ENCODE measurements at places on chromosomes 12 and 14.

- no peak for DNase-seq
Measured at GRCh38 chr12:49293056-49293956, 1.6 kb upstream of the PRPH start.

DNA sequence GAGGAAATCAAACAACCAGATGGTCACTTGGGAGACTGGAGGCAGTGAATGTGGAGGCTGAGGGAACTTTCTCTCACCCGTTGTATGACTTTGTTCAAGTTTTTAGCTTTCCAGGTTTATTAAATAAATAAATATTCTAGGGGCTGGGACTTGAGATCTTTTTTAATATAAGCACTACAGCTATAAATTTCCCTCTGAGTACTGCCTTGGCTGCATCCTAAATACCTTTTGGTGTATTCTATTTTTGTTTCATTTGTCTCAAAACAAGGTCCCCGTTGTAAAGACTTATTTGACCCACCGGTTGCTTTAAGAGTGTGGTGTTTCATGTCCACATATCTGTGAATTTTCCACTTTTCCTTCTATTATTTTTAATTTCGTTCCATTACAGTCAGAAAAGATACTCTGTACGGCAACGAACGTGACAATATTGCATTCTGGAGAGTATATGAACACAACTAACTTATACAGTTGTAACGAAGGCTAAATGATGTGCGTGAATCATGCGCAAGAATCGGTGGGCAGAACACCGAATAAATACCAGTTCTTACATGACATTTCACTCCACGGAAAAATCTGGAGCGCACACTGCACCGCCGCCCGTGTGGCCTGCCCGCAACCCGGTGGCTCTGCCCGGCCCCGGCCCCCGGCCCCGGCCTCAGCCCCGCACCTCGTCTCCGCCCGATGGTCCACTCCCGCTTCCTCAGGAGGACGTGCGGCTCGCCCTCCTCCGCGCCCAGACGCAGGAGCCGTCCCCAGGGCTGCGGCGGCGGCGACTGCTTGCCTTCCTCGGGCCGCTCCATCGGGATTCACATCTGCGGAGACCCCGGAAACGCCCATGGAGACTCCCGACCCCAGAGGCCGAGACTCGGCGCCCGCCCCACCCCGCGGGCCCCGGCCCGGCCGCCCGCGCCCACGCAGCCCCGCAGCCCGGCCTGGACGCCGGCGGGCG, 602 bp downstream of the CHFR start:
- peak; percentile 36 for DNase-seq

- no peak for DNase-seq
Measured at GRCh38 chr12:100897240-100897639, 102.7 kb downstream of the ANO4 start.

- no peak for DNase-seq
Measured at GRCh38 chr14:28746247-28746646, 20.3 kb upstream of the FOXG1 start.

- no peak for DNase-seq
Measured at GRCh38 chr12:27896419-27896990, 76.0 kb downstream of the PTHLH start.

DNA sequence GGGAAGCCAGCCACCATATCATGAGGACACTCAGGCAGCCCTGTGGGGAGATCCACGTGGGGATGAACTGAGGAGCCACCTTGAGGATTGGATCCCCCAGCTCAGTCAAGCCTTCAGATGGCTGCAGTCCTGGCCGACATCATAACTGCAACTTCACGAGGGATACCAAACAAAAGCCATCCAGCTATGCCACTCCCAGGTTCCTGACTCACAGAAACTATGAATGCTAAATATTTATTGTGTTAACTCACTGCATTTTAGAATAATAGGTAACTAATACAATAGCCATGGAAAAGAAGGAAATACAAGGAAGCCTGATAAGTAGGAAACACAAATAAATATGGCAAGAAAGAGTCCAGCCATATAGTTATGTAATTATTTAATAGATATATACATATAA, 42.1 kb upstream of the FAM222A start:
- no peak for DNase-seq

DNA sequence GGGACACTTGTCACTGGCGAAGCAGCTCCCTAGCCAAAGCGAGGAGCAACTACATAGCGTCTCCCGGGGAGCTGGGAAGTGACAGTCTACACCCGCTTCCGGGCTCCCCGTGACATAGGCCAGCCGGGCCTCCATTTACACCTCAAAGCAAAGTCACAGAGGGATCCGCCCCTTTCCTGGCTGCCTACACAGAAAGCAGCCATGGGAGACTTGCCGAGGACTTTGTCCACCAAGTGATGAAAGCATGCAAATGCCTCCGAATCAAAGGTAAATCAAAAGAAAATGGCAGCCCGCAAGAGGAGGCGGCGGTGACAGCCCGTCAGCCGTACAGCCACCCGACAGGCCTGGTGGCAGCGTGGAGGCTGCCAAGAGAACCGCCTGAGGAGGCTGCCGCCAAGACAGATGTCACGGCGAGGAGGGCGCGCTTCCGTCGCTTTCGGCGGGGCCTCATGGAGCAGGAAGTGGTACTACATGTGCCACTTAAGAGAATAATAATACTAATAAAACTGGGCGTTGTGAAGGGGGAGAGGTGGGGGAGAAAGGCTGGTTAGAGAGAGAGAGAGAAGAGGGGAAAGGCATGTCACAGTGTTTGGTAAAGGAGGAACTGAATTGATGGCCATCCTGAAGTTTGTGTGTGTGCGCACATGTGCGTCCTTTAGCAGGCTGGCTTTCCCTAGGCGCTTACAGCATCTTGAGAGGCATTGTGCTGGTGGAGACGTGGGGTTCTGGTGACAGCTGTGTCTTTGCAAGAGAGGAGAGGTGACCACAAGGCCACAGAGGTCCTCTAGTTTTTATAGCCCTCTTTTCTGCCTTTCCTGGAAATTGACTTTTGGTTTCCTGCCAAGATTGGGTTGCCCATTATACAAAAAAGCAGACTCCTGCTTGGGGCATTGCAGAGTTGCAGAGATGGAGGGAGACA, 661.7 kb downstream of the VRK1 start:
- DNase-seq: no peak

DNA sequence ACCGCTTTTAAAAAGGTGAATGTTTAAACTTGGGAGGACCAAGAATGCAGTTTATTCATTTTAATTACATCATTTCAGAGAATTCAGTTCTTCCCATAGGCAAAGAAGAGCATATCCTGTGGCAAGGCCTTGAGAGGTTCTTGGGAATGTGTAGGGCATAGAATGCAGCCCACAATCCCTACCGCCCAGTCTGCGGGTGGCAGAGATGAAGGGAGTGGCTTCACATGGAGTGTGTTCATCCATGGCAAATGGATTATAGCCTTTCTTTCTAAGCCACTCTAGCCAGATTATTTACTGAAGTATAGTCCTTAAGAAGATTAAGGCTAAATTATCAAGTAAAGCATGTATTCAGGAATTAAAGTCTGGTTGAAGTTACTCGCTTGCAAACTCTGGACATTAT, 97.4 kb downstream of the TSPAN8 start:
- no peak for DNase-seq

GRCh38 chr12:101859664-101860607, 17.4 kb upstream of the DRAM1 start:
- DNase-seq: no peak

DNA sequence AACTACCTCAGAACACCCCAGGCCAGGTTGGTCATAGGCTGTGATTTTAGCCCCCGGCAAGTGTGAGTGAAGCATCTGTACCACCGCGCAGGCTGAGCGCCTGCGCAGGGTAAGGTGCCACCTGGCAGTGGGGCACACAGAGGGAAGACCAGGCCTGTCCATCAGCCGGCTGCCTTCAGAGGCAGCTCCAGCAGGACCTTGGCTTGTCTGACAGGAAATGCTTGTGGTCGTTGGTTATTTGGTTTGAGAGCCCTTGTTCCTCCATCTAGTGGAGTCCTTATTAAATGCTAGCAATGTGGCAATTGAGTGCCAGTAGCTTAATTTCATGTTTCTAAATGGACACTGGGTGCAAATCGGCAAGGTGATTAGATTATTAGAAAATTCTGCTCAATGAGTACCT, 27.5 kb downstream of the SLC25A29 start:
- DNase-seq: no peak

GRCh38 chr12:4202487-4202886, 71.1 kb upstream of the CCND2 start:
- no peak for DNase-seq

GRCh38 chr14:104345621-104346462, 207.5 kb downstream of the KIF26A start:
- no peak for DNase-seq

GRCh38 chr14:71320734-71321573, 413.7 kb downstream of the PCNX1 start:
- DNase-seq: no peak

DNA sequence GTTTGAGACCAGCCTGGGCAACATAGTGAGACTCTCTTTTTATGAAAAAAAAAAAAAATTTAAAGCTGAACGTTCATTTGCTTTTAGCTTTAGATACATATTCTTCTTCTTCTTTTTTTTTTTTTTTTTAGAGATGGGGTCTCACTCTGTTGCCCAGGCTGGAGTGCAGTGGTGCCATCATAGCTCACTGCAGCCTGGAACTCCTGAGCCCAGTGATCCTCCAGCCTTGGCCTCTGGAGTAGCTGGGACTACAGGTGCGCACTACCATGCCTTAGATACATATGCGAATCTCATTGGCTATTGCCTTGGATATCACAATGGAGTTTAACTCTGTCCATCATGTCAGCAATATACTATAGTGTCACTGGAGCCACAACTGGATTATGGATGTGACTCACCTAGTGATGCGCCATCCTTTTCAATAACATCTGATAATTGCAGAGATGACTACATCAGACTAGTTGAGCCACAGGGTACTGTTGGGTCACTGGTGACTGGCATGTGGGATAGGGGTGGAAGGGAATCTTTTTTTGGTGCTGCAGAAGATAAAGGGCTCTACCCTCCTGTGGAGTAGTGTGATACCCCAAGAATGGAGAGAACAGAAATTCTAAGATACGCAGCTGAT, 2.7 kb upstream of the ADIPOR2 start:
- DNase-seq: no peak

DNA sequence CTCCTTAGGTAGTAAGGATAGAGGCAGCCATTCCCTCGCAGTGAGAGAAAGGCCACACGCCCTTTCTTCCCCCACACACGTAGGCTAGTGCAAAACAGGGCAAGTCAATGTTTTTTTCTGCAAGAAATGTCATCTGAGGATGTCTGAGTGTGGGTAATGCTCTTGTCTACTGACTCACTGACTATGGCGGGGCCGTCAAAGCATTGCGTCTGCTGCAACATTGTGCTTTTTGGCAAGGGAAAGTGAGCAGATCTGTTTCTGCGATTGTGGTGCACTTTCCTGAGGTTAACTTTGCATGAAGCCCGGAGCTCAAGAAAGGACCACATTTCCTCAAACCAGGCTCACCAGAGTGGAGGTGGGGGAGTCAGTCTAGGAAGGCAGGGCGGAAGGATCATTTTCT, 181.6 kb upstream of the GZMB start:
- DNase-seq: no peak

- DNase-seq: peak; percentile 82
Measured at GRCh38 chr12:56157201-56158028, 744 bp upstream of the MYL6 start.

DNA sequence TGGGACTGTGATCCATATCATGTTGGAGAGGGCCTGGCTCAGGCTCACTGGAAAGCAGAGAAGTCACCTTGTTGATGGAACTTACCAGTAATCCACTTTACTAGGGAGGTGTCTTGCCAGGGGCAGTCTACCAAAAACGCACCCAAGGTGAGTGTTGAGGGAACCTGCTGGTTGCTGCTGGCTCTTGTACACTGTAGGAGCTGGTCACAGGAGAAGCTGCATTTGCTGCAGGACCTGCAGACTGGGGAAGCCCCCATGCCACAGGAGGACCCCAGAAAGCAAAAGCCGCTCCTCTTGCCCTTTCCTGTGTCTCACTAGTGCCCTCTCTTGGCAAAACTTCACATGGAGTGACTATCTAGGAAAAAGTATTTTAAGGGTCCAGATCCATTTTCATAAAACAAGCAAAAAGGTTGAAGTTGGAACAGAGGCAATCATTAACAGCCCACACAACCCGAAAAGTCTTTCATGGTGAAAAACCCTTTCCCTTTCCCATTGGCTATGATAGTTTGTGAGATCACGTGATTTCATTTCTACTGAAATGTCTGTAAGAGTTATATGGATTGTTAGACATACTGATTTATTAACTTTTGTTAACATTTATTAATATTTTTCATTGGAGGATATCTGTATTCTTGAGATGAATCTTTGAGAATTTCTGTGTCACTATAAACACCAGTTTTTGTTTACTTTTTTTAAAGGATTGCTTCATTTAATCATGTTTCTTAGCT, 59.2 kb downstream of the RASSF8 start:
- DNase-seq: peak; percentile 47

DNA sequence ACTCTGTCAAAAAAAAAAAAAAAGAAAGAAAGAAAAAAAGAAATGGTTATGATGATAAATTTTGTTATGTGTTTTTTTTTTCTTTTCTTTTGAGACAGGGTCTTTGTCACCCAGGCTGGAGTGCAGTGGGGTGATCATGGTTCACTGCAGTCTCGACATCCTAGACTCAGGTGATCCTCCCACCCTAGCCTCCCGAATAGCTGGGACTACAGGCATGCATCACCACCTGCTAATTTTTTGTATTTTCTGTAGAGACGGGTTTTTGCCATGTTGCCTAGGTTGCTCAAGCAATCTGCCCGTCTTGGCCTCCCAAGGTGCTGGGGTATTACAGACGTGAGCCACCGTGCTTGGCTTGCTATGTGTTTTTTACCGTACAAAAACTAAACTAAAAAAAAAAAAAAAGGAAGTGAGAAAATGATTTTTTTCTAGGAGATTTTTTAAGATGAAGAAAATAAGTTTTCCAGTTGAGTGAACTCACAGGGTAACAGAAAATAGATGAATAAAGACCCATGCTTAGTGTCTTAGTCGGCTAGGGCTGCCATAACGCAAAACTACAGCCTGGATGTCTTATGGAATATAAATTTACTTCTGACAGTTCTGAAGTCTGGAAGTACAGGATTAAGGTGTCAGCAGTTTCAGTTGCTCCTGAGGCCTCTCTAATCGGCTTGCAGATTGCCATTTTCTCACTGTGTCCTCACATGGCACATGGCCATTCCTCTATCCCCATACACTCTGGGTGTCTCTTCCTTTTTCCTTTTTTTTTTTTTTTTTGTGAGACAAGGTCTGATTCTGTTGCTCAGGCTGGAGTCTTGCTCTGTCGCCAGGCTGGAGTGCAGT, 13.2 kb upstream of the APOF start:
- no peak for DNase-seq

GRCh38 chr12:19709889-19710288, 270.6 kb downstream of the AEBP2 start:
- DNase-seq: no peak

- DNase-seq: no peak
Measured at GRCh38 chr14:76574416-76575095, 186.7 kb upstream of the VASH1 start.
